ENCODE measurements at places on chromosomes 5 and 9.

- DNase-seq: no peak
Measured at GRCh38 chr5:33244441-33245150, 196.2 kb upstream of the TARS1 start.

- no peak for DNase-seq
Measured at GRCh38 chr9:22840641-22841040, 394.0 kb downstream of the DMRTA1 start.

DNA sequence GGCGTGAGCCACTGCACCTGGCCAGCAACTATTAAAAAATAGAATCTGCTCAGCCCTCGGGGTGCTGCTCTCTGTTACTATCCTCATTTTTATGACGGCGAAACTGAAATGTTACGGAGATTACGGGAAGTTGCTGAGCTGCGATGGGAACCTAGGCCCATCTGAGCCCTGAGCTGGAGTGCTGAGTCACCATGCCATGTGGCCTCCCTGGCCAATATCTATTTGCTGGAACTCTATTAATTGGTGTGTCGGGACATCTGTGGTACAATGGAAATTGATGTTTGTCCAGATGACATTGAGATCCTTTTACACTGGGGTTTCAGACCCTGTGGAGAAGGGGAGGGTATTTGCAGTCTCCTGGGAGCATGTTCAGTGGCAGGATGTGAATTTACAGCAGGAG, 8.1 kb downstream of the PRDM12 start:
- no peak for DNase-seq

GRCh38 chr5:174910245-174910737, 185.9 kb downstream of the MSX2 start:
- DNase-seq: no peak

- no peak for DNase-seq
Measured at GRCh38 chr9:71243951-71244350, 122.5 kb upstream of the TRPM3 start.

- DNase-seq: no peak
Measured at GRCh38 chr5:149216496-149216895, 55.2 kb upstream of the AFAP1L1 start.

GRCh38 chr5:165149431-165149830, 1644.0 kb downstream of the MAT2B start:
- no peak for DNase-seq

GRCh38 chr5:1336749-1337488, 8.0 kb downstream of the CLPTM1L start:
- no peak for DNase-seq

GRCh38 chr5:72093824-72094223, 13.5 kb upstream of the MAP1B start:
- no peak for DNase-seq

DNA sequence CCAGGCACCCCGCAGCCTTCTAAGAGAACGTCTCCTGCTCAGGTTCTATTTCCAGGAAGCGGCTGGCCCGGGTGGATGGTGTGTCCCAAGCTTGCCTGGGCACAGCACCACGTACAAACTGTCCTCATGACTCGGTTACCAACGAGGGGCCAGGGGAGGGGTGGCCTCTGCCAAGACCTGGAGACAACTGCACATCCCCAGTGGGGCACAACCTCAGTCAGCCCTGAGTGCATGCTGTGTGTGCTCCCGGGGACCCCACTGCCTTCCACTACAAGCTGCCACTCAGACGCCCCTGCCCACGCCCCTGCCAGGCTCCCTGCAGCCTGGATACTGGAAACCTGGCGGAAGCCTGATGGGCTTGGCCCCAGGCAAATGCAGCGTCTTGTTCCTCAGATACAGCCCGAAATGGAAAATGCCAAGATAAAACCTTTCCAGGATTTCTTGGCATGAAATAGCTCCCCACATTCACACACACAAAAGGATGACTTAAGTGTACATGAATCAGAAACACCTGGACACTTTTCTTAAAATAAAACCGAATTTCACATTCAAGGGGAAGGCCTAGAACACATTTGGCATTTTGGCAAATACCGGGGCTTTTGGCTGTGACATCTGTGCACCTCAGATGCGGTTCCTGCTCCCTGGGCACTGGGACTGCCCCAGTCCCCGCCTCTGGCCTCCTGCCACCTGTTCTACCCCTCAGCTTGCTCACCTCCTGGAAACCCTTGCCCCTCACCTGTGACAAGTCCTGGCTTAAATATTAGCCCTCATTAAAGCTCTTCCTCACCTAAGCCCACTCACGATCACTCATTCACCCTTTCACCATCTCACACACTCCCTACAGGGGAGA, 62.5 kb downstream of the COL23A1 start:
- DNase-seq: no peak

DNA sequence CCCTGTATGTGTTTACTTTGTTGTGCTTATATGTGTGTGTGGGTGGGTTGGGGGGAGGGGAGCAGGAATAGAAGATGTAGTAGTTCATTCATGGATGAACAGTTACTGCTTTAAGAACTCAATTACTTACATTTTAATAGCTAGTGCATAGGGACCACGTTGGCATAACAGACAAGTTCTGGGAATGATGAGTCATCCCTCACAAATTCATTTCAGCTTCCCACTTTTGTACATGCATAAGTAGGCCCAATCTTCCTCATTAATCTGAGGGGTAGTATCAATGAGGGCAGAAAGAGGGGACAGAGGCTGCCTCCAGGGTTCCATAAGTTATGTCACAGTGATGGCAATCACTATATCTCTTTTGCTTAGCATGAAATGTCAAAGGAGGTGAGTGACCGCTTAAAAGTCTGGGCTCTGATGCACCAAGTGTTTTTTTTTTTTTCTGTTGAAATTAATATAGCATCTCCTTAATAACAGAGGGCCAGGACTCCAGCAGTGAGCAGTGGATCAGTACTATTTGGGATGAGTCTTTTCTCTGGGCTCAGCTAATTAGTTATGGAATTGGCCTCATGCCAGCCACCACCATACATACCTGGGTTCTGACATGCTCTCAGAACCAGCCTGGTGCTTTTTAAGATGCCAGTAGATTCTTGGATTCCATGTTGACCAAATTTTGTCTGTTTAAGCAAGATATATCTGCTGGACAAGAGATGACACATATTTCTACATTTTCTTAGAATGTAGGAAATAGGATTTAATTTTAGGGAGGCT, 37.1 kb downstream of the PRDM6 start:
- no peak for DNase-seq

- no peak for DNase-seq
Measured at GRCh38 chr5:52818360-52818759, 30.6 kb downstream of the ITGA1 start.

GRCh38 chr5:119897537-119898370, 268.4 kb downstream of the FAM170A start:
- no peak for DNase-seq

- DNase-seq: no peak
Measured at GRCh38 chr5:139690064-139690802, 42.1 kb downstream of the CXXC5 start.

- no peak for DNase-seq
Measured at GRCh38 chr9:81473206-81473605, 216.1 kb downstream of the TLE1 start.

DNA sequence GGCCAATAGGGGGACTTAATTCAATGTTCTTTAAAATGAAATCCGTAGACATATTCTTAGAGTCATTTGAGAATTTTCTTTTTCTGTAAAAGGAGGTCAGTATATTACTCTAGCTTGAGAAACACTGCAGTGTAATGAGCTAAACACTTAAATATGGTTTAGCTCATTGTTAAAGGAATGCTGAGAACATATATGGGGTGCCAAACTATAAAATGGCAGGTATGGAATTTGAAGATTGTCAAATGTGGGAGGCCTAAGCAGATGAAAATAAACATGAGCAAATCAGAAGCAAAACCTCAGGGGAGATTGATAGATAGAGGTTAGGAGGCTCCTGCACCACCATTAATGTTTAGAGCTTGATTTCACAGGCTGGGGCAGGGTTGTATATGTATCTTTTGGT, 57.9 kb downstream of the STX17 start:
- DNase-seq: no peak

GRCh38 chr5:178786859-178787499, 56.5 kb upstream of the ZNF354A start:
- DNase-seq: no peak

DNA sequence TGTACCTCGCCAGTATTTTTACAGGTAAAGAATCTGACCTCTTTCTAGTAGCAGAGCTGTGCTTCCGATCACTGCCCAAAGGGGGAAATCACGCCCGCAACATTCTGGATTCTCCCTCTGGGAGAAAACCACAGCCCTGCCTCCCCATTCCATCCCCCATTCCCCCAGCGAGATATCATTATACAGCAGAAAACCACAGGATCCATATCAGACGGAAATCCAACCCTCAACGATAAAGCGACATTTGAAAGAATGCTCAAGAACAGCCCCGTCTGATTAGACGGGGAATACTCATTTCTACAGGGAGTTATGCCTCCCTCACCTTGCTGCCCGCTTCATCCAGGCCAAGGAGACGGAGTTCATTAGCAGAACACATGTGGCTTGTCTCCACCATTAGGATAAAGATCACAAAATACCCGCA, 172.8 kb downstream of the COL23A1 start:
- no peak for DNase-seq

DNA sequence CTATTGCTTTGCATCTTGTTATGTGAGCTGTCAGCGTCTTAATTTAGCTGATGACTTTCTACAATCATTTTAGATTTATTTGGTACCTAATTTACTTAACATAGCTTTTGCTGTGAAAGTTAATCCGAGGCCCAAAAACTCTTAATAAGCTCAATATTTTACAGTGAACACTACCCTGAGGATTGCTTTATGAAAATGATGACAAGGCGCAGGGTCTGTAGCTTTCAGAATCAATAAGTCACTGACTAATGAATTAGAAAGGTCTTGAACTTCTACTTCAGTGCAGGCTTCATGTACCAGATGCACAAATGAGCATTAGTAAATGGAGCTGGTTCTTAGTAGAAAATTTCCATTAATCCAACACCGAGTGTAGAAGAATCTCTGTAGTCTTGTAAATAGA, 81.4 kb upstream of the ZNF366 start:
- no peak for DNase-seq

DNA sequence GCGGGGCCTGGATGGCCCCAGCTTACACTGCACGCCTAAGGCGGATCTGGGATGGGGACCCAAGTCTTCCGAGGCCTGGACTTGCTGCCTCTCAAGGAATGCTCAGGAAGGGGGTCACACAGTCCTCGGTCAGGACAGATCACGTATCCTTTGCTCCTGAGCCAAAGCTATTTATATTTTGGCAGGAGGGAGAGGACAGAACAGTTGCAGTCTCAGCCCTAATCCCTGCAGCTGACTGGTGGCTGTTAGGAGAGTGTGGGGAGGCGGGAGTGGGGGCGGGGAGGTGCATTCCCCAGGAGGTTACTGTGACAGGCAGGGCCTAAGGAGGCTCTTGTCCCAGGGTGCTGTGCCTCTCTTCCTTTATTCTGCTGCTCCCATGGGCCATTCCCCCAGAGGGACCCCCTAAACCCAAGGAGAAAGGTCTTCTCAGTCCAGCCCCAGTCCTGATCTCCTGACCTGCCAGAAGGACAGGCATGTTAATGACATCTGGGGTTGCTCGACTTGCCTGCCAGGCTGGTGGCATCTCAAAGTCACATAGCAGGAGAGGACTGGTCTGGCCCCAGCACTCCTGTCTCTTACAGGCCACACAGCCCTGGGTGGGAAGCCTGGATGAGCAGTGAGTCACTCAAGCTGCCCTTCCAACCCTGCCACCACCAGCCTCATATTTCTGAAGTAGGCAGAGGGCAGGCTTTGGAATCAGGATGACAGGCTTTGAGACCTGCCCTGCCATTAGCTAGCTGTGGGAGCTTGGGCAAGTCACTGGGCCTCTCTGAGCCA, 51.9 kb downstream of the COL27A1 start:
- DNase-seq: no peak

GRCh38 chr5:120934031-120934430, 469.9 kb downstream of the PRR16 start:
- DNase-seq: no peak

GRCh38 chr9:117415358-117415914, 579 bp upstream of the ASTN2 start:
- no peak for DNase-seq

GRCh38 chr5:155727512-155728145, 599.3 kb upstream of the SGCD start:
- no peak for DNase-seq

- no peak for DNase-seq
Measured at GRCh38 chr5:140349244-140349643, 2.8 kb upstream of the HBEGF start.

DNA sequence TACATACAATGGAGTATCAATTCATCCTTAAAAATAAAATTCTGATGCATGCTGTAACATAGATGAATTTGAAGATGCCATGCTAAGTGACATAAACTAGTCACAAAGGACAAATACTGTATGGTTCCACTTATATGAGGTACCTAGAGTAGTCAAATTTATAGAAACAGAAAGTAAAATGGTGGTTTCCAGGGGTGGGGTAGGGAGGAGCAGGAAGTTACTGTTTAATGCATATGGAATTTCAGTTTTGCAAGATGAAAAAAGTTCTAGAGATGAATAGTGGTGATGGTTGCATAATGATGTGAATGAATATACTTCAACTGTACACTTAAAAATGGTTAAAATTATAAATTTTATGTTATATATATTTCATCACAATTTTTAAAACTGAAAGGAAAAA, 57.3 kb upstream of the FNIP1 start:
- no peak for DNase-seq

- DNase-seq: no peak
Measured at GRCh38 chr9:82606492-82607382, 456.2 kb downstream of the RASEF start.

- no peak for DNase-seq
Measured at GRCh38 chr5:138653502-138653901, 78.3 kb upstream of the HSPA9 start.

DNA sequence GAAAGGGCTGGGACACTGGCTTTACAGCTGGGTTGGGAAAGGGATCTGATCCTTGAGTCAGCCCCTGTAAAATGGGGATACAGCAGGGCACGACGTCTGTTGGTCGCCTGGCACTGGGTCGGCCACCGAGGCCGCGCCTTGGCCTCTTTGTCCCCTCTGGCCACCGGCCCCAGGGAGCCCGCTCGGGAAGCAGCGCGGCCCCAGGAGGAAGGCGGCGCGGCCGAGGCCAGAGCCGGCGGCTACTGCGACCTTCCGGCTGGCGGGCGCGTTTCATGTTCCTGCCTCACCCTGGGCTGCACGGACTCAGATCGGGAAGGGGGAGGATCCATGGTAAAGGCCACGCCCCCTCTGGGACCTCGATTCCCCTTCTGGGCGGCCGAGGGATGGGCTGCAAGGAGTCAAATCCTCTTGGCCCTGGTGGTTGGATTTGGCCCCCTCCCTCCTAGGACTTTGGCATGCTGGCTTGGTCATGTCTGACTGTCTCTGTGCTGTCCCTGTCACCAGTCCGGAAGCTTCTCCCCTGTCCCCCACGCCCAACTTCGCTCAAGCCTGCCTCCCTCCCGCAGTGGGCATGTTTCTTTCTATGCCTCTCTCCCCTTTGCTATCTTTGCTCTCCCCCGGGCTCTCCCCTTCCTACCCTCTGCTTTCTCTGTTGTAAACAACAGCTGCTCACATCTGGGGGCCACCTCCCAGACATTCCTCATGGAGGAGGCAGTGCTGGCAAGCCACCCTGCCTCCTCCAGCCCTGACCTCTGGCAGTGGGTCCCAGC, 25.8 kb downstream of the FPGS start:
- DNase-seq: no peak

GRCh38 chr9:20684875-20685696, 1.0 kb downstream of the FOCAD start:
- no peak for DNase-seq

- no peak for DNase-seq
Measured at GRCh38 chr5:172944741-172945140, 14.5 kb upstream of the RPL26L1 start.

Data from esophagus squamous epithelium (tissue), 5 donors.